Pancreas (tissue), 10 donors: ENCODE measurements at places on chromosomes 1 and 21.
A peak's percentile ranks its signal among the peaks of the same experiment; 100 is the strongest.

GRCh38 chr1:75796376-75797272 is at the start of gene MSH4:
Gene MSH4 (plus strand): TSS chr1:75796882. CDS start chr1:75796986, 104 bp downstream.
- no peak within 1 kb of the TSS for H3K27ac ChIP-seq
- peaks cover 30% of the 10 kb centered on the region for H3K36me3 ChIP-seq
- H3K4me1 ChIP-seq, result no peaks in the 10 kb centered on the region
- no peaks in the 10 kb centered on the region for H3K27me3 ChIP-seq
- H3K4me3 ChIP-seq, result no peak within 1 kb of the TSS

DNA sequence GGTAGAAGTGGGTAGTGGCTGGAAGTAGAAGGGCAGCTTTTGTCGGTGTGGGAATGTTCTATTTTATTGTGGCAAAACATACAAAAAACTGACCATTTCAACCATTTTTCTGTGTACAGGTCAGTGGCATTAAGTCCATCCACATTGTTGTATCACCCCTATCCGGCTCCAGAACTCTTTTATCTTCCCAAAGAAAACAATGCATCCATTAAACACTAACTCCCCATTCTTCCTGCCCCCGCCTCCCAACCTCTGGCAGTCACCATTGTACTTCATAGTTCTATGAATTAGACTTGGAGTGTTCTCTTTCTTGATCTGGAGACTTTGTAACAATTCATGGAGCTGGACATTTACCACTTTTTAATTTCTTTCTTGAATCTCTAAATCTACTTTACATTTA is 55.7 kb downstream of the DEGS1 start:
- H3K27me3 ChIP-seq, result no peaks in the 10 kb centered on the region
- DNase-seq, result no peak
- no peak overlapping the region for H3K27ac ChIP-seq
- H3K4me1 ChIP-seq, result no peaks in the 10 kb centered on the region
- H3K4me3 ChIP-seq, result no peak overlapping the region

GRCh38 chr1:228061411-228062084 is 21.0 kb upstream of the ARF1 start:
- H3K4me3 ChIP-seq, result no peak overlapping the region
- H3K36me3 ChIP-seq, result no peaks in the 10 kb centered on the region

DNA sequence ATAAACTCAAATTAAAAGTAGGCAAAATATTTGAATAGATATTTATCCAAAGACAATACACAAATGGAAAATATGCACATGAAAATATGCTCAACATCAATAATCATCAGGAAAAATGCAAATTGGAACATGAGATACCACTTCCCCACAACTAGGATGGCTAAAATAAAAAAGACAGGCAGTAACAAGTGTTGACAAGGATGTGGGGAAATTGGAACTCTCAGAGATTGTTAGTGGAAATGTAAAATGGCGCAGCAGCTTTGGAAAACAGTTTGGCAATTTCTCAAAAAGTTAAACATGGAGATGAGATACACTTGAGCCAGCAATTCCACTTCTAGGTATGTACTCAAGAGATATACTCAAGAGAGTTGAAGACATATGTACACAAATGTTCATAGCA is 48.8 kb downstream of the NAV1 start:
- DNase-seq, result no peak
- no peaks in the 10 kb centered on the region for H3K27me3 ChIP-seq
- no peak overlapping the region for H3K4me3 ChIP-seq
- no peaks in the 10 kb centered on the region for H3K36me3 ChIP-seq
- no peaks in the 10 kb centered on the region for H3K4me1 ChIP-seq

DNA sequence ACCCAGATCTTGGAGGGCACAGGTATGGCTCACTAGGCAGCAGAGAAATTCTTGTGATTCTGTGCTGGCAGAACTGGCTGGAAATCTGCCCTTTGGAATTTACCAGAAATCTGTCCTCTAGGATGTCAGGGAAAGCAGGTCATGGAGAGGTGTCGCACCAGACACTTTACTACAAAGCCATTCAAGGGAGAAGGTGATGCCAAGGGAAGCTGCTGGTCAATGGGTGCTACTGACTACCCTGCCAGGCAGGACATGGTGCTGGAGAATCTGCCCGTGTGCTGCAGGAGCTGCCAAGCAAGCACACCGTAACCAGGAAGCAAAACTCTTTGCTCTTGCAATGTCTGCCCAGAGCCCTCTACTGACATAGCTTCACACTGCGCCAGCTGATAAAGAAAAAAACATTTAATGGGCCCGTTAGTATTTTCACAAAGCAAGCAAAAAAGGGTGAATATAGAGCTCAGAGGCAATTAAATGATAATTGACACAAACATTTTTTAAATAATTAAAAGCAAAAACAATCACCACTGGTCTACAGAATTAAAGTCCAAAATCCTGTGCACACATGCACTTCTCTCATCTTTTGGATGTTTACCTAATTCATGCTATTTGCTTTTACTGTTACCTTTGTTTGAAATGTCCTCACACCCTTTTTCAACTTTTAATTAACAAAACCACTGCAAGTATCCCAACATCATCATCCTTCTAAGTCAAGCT is 7.2 kb upstream of the FBXO28 start:
- H3K27me3 ChIP-seq, result no peaks in the 10 kb centered on the region
- no peaks in the 10 kb centered on the region for H3K36me3 ChIP-seq
- H3K27ac ChIP-seq, result no peak overlapping the region
- no peak overlapping the region for H3K4me3 ChIP-seq
- no peak for DNase-seq
- peaks cover 5% of the 10 kb centered on the region for H3K4me1 ChIP-seq

DNA sequence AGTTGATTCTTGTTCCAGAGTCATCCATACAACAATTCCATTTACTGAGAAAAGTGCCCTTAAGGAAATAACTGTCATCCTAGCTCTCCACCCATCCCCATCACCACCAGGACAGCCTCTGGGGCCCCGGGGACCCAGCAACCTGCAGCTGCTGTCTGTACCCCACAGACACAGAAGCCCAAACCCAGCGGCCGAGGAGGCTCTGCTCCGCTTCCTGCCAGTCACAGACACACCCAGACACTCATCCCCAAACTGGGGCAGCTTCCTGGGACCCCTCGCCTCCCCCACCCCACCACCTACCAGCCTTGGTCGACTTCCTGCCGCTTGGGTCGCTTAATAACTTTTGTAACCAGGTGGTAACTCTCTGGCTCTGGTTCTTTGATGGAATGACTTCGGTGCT is 121.6 kb upstream of the SLC25A33 start:
- no peaks in the 10 kb centered on the region for H3K27me3 ChIP-seq

GRCh38 chr1:20485527-20486456 is at the start of gene CAMK2N1:
Gene CAMK2N1 (minus strand): TSS chr1:20486210. CDS start chr1:20485379, 831 bp downstream.
- H3K27me3 ChIP-seq, result no peaks in the 10 kb centered on the region
- H3K4me1 ChIP-seq, result no peaks in the 10 kb centered on the region
- peak; percentile 39 for DNase-seq
